Left hindlimb (tissue), 1 donor: ENCODE measurements at places on chromosomes 3 and 15.

- no peak for DNase-seq
These were observed 57.9 kb upstream of the CTXND1 start for GRCh38 chr15:80309769-80310384.

DNA sequence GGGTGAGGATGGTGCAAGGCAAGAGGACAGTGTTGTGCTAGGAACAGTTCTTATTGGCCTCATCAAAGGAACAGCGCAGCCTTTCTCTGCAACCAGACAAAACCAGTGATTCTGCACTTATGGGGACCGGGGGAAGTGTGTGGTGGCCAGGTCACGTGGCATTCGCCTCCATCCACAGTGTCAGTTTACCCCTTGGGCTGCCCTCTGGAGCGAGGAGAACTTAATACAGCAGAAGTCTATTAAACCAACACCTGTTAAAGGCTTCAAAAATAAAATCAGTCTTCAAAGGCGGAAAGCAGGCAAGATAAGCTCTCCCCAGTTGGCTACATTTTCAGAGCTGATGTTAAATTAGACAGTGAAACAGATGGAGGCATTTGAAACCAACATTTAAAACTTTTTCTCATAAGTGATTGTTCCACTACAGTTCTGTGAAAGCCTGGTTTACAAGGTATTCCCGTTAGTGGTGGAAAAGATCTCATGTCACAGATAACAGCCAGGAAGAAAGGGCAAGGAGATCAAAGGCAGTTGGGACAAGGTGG is 75.2 kb downstream of the LRIG1 start:
- no peak for DNase-seq

DNA sequence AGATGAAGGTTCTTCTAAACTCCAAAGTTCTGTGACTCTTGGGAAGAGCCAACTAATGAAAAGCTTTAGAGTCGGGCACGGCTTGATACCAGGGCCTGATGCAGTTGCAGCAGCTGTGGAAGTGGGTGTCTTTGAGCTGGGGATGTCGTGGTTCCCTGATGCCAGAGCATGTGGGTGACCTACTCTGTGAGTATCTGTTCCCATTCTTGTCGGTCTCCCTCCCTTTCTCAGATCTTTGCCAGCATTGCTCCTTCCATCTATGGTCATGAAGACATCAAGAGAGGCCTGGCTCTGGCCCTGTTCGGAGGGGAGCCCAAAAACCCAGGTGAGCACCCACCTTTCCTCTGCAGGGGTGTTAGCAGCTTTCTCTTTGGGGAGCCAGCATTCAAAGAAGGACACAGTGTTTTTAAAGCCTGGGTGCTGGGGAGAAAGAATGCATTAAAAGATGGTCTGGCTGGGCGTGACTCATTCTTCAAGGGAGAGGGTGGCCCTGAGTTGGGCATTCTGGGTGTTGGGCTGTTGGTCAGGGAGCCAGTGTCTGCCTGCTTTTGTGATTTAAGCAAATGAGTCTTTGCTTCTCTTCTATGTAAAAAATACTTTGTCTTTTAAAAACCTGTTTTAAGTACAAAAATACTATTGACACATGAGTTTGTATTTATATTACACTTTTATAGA is 13.2 kb upstream of the PODXL2 start:
- no peak for DNase-seq

- no peak for DNase-seq
These were observed 276.6 kb downstream of the UACA start for GRCh38 chr15:70486451-70487386.
